Activated T-cell treated with anti-CD3 and anti-CD28 coated beads for 24 hours (primary cell): ENCODE measurements at places on chromosomes 4 and X.
A peak's percentile ranks its signal among the peaks of the same experiment; 100 is the strongest.

- DNase-seq: no peak
Measured at GRCh38 chr4:177381762-177382310, 60.4 kb downstream of the AGA start.

DNA sequence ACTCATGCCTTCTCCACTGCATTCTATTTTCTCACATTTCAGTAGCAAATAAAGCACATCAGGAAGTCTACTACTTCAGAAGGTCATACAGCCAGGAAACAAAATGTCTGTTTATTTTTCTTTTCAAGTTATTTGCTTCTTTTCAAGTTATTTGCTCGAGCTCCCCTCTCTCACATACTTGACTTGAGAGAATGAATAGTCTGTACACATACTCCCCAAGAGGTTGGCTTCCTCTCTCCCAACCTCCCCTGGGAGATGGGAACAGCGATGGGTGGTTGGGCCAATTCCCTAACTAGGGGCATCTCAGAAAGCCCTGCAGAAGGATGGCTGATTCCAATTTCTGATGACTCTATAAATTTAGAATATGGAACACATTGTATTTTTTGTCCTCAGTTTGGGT, 64.7 kb upstream of the PTPN13 start:
- DNase-seq: no peak

- DNase-seq: no peak
Measured at GRCh38 chr4:176575141-176575730, 217.5 kb downstream of the VEGFC start.

DNA sequence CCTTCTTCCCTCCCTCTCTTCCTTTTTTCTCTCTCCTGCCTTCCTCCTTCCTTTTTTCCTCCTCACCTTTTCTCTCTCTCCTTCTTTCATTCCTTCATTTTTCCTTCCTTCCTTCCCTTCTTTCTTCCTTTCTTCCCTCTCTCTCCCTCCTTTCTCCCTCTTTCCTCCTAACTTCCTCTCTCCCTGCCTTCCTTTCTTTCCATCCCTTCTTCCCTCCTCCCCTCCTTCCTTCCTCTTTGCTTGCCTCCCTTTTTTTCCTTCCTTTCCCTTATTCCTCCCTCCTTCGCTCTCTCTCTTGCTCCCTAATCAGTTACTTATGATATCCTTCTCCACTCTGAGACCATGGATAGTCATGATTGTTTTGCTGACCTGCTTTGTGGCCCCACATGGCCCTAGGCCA, 56.7 kb upstream of the PUDP start:
- DNase-seq: no peak

DNA sequence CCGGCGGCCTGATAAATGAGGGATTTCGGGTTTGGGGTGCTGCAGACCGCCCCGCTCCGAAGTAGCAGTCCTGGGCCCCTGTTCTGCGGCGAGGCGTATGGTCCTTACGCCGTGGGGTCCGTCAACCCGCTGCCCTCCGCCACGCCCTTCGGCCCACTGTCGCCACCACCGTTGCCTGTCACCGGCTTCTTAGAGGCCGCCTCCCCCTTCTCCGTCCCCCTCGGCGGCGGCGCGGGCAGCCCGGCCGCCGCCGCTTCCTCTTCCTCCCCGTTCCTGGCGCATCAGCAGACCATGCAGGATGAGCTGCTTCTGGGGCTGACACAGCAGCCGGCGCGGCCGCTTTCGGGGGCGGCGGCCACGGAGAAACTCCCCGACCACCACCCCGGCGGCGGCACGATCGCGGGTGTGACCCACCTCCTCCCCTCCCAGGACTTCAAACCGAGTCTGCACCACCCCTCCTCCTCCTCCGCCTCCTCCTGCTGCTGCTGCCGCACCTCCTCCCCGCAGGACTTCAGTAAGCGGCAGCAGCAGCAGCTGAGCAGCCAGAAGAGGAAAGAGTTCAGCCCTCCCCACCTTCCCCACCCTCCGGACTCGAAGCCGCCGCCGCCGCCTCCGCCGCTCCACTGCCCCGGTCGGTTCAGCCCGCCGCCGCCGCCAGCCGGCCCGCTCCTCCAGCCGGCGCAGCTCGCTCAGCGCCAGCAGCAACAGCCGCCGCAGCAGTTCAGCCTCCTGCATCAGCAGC, 549 bp downstream of the CPEB2 start:
- DNase-seq: peak; percentile 63

- DNase-seq: no peak
Measured at GRCh38 chrX:96407501-96407900, 277.1 kb upstream of the DIAPH2 start.

- DNase-seq: no peak
Measured at GRCh38 chrX:68917799-68918198, 89.0 kb downstream of the EFNB1 start.

GRCh38 chr4:126180642-126181041, 865.9 kb downstream of the FAT4 start:
- no peak for DNase-seq

GRCh38 chr4:64272432-64272831, 136.8 kb downstream of the TECRL start:
- no peak for DNase-seq

DNA sequence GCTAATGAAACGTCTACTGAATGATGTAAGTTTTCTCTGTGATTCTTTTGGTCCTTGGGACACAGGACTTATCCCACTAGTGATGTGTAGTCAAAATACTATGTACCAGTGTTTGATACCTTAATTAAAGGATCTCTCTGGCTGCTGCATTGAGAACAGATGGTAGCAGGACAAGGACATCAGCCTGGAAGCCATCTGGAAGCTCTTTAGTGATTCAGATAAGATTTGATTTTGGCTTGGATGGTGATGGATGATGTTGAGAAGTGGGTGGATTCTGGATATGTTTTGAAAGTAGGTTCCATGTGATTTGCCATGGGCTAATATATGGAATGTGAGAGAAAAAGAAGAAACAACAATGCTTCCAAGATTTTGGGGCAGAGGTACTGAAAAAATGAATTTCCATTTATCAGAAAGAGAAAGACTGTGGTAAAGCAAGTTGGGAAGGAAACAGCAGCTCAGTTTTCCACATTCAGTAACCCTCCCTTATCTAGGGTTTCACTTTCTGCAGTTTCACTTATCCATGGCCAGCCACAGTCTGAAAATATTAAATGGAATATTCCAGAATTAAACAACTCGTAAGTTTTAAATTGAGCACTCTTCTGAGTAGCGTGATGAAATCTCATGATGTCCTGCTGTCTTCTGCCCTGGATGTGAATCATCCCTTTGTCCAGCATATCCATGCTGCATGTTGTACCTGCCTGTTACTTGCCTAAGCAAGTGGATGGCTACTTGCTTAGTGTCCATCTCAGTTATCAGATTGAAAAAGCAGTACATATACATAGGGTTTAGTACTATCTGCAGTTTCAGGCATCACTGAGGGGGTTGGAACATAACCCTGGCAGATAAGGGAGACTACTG, 15.6 kb downstream of the CD38 start:
- no peak for DNase-seq

DNA sequence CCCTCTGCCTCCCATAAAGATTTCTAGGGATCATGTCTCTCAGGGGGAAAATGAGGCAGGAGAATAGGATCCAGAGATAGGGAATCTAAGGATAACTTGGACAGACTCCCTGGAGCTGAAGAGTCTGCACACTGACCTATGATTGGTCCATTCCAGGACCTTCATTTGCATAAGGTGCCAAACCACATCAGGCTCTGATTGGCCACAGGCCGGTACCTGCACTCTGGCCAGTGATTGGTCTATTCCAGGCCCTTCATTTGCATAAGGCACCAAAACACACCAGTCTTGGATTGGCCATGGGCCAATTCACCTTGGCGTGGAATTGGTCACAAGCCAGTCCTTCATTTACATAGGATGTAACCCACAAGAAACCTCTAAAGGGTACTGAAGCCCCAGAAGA, 4.0 kb upstream of the HERC5 start:
- no peak for DNase-seq

DNA sequence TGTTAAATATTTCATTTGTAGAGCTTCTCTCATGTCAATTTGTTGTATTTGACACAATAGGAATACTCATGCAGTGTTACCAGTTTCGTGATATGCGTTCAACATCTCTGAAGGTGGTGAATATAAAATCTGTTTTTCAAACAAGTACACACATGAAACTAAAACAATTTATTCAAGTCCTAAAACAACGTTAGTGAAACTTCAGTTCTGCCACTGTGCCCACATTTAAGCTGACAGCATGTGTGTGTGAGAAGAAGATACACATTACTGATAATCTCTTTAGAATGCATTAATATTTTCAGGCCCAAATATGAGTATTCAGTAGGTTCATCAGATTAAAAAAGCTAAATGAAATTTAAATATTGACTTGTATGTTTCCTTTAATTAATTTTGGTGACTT, 21.7 kb downstream of the GAB1 start:
- DNase-seq: no peak

DNA sequence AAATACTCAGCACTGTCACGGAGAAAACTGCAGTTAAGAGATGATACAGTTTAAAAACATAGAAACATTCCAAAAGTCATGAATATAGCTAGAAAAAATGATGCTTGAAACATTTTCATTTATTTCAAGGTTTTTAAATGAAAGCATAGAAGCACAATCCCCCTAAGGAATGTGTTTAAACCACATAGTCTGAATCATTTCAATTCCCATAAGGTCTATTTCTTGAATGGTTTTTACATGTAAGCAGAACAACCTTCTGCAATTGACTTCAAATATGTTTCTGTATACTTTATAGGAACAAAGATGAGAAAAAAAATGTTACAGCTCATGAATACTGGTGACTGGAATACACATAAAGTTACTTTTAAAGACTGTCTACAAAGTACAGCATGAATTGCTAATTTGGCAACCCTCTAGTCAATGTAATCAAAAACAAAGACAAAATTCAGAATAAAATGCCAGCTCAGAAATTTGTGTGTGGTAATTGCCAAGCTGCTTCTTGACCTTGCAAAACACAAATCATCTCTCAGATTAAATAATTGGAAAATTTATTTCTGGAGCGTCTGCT, 886.4 kb upstream of the ADGRL3 start:
- no peak for DNase-seq

- DNase-seq: no peak
Measured at GRCh38 chr4:61493470-61493869, 293.3 kb downstream of the ADGRL3 start.

- DNase-seq: no peak
Measured at GRCh38 chr4:28490669-28491068, 1630.0 kb downstream of the STIM2 start.

DNA sequence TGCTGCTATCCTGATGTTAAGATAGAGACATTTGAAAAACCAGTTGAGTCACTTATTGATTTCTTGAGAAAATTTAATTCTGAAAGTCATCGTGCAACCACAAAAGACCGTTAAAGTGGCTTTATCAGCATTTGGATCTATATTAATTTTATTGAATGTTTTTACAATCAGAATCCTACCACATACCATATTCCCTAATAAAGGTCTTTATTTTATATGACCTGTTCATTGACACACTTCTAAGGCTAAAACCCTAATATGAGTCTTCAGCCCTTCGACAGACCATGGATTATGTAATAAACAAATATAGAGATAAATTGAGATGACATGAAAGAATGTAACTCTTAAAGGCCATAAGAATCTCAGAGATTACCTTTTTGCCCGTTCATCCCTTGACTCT, 68.1 kb downstream of the BANK1 start:
- DNase-seq: no peak

DNA sequence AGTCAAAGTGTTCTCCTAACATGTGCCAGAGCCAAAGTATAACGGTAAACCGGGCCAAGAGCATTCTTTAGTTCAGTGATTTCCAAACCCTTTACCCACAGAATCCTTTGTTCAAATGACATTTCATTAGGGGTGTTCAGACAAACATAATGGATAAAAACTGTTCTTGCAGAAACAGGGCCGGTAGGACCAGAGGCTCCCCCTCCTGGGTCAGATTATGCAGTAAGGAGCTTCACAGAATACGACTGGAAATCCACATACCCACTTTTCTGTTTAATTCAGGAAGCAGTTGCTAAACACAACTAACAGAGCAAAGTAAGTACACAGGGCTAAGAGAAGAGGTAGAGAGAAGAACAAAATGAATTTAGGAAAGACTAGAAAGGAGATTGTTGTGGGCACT, 46.6 kb upstream of the TMEM184C start:
- DNase-seq: no peak

DNA sequence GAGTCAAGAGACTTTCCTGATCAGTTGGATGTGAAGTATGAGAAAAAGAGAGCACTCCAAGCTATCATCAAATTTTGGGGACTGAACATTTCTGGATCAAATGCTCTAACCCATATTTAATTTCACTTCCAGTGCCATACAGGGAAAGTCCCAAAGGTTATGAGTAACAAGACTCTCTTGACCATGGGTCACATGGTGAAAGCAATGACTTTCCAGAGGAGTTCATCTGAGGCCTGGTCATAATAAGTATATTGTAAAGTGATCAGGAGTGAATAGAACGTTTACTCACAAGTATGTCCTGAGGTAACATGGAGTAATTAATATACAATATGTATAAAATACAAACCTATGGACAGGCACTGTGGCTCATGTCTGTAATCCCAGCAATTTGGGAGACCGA, 40.7 kb upstream of the ARMCX5 start:
- no peak for DNase-seq

DNA sequence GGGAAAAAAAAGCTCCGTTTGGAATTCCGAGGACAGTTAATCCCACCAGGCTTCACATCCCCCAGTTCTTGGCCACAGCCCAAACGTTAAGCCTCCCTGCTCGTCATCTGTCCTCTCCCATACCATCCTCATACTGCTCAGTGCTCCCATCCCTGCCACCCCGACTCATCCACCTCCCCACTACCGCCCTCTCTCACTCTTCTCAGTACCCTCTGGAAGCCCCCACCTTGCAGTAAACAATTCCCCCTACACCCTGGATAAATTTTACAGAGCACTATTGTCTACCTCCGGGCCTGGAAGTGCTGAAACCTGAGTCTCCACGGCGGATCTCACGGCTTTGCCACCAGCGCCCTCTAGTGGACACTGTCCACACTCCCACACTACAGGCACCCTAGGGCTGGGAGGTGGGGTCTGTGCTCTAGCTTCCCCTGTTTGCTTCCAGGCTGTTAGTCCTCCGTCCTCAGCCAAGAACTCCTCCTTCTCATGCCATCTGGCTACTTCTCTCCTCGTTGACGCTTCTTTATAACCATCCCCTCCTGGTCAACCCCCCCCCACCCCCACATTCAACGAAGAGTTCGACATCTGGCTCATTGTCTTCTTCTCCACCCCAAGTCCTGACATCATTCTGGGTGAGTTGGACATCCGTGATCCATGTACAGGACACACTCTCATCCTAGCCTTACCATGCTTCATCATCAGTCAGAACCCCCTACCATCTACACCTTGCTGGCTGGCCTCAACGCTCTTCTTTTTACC, 54.5 kb downstream of the RTL9 start:
- peak; percentile 42 for DNase-seq

- no peak for DNase-seq
Measured at GRCh38 chrX:153474718-153475117, 4.3 kb upstream of the HAUS7 start.

GRCh38 chrX:129717892-129718291, 20.9 kb upstream of the XPNPEP2 start:
- no peak for DNase-seq

GRCh38 chr4:182083671-182084410, 159.4 kb upstream of the TENM3 start:
- DNase-seq: no peak

- DNase-seq: no peak
Measured at GRCh38 chr4:72629540-72629939, 60.5 kb upstream of the ADAMTS3 start.
